ENCODE measurements at places on chromosomes 2 and 18. TPM values are rescaled to one million over a fixed set of nuclear protein-coding genes. Genes with fewer than 3 reads are reported as not detected.

GRCh38 chr18:73986711-73987110, 160.9 kb downstream of the FBXO15 start:
- no peak for DNase-seq

GRCh38 chr2:7773362-7774360, 856.4 kb downstream of the RNF144A start:
- peak; percentile 59 for DNase-seq

DNA sequence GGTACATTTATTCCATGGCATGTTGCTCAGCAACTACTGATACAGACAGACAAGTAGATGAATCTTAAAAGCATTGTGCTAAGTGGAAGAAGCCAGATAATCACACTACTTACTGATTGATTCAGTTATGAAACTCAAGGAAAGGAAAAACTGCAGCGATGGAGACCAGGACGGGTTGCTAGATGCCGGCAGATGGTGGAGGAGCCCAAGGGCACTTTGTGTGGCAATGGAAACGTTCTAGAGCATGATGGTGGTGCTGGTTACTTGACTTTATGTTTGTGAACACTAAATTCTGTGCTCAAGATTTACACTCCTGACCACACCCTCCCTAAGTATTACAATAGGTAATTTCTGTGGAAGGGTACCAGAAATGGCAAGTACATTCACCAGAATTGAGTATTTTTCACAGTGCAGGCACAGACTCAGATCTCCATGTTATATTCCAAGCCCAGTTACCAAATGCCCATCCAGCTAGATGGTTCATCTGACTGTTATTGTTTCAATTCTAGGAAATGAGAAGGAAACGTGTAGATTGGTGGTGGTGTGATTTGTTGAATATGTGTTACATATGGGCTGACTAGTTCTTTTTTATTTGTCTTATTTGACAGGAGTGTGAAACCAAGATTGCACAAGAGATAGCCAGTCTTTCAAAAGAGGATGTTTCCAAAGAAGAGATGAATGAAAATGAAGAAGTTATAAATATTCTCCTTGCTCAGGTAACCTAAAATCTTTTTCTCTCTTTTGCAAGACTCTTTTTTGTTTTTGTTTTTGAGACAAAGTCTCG, 55.1 kb downstream of the RALBP1 start:
- DNase-seq = no peak

DNA sequence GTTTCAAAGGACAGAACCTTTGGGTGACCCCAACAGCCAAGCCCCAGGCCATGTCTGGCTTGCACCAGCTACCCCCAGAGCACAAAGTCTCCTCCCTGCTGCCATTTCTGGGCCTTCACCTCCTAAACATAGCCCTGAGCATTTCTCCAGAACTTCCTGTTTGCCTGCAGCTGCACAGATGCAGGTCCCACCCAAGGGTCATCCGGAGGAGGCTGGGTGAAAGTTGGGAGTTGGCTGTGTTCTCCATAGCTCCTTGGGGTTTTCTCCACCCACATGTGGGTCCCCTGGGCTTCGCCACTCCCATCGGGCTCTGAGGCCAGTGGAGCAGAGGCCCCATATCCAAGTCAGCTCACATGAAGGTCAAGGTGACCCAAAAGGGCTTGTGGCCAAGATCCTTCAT, 4.3 kb downstream of the TNP1 start:
- no peak for DNase-seq

DNA sequence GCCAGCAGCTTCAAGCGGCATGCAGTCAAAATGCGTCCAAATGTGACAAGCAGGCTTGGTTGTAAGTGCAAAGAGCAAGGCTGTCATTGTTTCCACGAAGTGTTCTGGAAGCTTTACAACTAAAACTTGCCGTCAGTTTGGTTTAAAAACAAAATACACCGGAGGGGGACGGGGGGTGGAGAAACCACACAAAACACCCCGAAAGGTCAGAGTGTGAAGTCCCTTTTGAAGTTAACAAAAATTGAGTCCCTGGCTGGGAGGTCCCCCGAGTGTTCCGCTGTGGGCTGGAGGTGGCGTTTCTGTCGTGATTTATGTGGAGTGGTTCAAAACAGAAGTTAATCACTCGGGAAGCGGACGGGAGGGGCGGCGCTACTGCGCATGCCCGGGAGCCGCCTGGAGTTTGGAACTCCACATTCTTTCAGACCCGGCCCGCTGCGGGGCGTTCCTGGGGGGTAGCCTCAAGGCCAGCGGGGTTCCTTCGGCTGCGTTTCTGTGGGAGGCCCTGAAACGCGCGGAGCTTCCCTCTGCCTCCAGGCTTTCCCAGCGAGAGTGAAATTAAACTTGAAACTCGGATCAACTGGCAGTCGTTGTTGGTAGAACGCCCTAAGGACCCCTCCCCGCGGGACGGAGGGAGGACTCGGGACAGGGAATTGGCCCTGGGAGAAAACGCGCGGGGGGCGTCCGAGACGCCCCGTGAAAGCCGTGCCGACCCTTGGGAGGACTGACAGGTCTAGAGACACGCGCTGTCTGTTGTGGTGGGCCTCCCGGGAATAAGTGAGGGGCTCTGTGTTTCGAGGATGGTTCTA, 1.4 kb downstream of the TGIF1 start:
- DNase-seq = peak; percentile 89

GRCh38 chr2:224126440-224126839, 87.4 kb upstream of the SERPINE2 start:
- DNase-seq = no peak

GRCh38 chr2:231632559-231633142, 40.0 kb downstream of the TEX44 start:
- no peak for DNase-seq

DNA sequence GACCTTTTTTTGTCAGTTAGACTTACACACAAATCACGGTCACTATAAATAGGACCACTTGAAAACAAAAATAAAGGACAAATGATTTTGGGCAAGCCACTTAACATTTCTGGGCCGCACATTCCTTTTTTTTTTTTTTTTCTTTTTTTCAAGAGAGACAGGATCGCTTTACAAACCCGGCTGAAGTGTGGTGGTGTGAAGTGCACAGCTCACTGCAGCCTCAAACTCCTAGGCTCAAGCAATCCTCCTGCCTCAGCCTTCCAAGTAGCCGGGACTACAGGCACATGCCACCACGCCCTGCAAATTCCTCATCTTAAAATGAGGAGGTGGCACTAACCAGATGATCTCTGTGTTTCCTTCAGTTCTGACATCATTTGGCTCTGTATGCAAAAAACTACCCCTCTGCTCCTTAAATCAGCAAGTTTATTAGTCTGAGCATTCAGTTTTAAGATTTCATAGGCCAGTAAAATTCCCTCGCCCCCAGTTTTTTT, 28.3 kb upstream of the MRO start:
- DNase-seq = no peak

Gene STARD6
- not detected for total RNA-seq

Gene LYPD6
- 1.1 TPM for total RNA-seq

Gene BCL11A
- total RNA-seq = not detected

Gene HJURP
- total RNA-seq = 109 TPM

Gene ZBTB7C
- not detected for total RNA-seq

- DNase-seq = no peak
These were observed 160.1 kb downstream of the TWIST2 start for GRCh38 chr2:239008004-239008403.

Gene CD302
- 1.5 TPM for total RNA-seq

GRCh38 chr2:3899536-3900155, 196.3 kb downstream of the DCDC2C start:
- no peak for DNase-seq

- no peak for DNase-seq
These were observed 467 bp upstream of the WDR35 start for GRCh38 chr2:19990416-19990728.

- no peak for DNase-seq
These were observed 1272.5 kb upstream of the CDH2 start for GRCh38 chr18:29449424-29449823.

GRCh38 chr2:224722770-224723169, 6.6 kb upstream of the CCDC195 start:
- no peak for DNase-seq

Gene CTAGE1
- total RNA-seq = not detected

- peak; percentile 73 for DNase-seq
These were observed 35.5 kb upstream of the HAAO start for GRCh38 chr2:42827647-42828486.

DNA sequence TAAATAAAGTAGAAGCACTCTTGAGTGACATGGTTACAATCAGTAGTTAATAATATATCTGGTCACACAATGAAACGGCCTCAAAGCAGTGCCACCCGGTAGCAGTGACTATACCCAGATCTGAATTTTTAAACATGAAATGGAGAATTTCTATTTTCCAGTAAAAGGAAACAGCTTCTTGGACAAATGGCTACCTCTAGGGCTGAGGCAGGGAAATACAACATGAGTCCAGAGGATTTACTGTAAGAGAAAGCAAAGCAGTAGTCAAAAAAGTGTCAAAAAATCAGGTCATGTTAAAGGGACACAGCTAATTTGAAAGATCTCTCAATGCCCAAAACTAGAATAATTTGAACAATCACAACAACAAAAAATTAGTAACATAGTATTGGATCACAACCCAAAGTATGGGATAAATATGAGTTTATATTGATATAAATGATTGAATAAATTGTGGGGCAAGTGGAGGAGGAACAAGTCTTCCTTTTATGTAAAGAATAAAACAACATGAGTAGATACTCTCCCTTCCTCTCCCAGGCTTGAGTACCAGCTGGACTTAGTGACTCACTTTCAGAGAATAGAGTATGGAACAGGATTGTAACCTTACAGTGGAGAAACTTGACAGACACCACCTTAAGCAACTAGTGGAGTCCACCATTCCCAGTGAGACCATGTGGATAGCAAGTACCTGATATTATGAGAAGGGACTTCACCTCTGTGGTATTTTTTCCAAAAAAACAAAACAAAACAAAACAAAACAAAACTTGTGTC, 180.8 kb downstream of the MBD2 start:
- DNase-seq = no peak

GRCh38 chr2:24182507-24182906, 7.7 kb downstream of the FAM228A start:
- DNase-seq = no peak

DNA sequence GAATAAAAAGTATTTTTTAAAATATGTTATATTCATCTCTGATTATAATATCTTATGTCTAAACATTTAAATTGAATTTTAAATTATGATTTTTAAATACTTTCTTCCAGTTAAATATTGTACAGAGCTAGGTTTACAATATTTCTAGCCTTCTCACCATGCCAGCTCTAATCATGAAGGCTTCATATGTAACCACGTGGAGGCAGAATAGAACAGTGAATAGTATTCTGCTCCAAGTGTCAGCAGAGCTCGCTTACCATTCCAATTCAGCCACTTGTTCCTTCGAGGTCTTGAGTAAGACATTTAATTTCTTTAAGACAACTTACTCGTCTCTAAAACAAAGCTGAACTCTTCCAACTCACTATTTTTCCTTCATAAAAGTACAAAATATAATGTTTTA, 871.8 kb downstream of the SUCLG1 start:
- no peak for DNase-seq

DNA sequence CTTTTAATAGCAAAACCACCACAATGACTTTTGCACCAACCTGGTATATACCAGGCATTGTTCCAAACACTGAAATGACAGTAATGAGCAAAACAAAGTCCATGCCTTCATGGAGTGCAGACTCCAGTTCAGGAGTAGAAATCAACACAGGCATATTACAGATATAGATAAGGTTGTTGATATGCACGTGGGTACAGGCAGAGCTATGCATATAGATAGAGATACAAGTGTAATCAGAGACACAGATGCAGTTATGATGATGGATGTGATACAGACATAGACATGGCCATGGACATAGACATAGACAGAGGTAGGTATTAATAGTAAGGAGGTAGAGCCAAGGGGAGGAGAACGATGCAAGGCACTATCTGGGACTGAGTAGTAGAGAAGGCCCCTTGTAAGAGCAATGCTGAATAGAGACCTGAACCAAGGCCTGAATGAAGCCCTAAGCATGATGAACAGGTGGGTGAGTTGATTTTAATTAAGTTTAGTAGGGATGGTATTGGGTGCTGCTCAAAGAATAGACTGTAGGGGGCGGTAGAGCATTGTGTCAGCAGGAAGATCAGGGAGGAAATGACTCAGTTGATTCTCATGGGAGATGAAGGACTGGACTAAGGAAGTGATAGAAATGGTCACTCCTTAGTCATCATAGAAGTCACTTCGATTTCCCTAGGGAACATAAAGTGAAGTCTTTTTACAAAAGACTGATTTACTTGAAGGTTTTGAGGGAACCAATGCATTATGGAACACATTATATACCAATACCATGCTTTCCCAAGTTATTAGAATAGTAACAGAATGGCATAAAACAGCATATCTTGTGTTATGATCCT, 39.4 kb downstream of the CMPK2 start:
- DNase-seq = no peak

DNA sequence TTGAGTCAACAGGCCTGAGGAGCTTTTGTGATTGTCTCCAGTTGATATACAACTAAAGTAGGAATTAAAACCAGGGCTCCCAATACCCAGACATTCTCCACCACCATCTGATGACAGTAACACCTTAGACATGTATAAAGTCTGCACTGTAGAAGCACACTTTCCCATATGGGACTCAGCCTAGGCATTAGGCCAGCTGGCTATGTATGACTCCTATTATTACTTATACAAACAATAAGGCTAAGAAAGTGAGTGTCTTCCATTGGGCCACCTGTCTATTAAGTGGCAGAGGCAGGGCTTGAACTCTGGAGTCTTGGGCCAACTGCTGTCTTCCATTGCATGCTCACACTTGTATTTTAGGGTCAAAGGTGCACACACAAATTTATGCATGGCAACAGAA, 32.1 kb upstream of the COLEC12 start:
- no peak for DNase-seq

Gene SPP2
- total RNA-seq = not detected

- peak; percentile 35 for DNase-seq
These were observed 200.4 kb downstream of the MREG start for GRCh38 chr2:215812966-215813365.

Gene INHA
- 9.1 TPM for total RNA-seq

Gene RSAD2
- total RNA-seq = not detected

GRCh38 chr18:52678034-52678433, 338.0 kb downstream of the DCC start:
- no peak for DNase-seq

Gene PRKAG3
- not detected for total RNA-seq

Gene MEP1B
- total RNA-seq = not detected

DNA sequence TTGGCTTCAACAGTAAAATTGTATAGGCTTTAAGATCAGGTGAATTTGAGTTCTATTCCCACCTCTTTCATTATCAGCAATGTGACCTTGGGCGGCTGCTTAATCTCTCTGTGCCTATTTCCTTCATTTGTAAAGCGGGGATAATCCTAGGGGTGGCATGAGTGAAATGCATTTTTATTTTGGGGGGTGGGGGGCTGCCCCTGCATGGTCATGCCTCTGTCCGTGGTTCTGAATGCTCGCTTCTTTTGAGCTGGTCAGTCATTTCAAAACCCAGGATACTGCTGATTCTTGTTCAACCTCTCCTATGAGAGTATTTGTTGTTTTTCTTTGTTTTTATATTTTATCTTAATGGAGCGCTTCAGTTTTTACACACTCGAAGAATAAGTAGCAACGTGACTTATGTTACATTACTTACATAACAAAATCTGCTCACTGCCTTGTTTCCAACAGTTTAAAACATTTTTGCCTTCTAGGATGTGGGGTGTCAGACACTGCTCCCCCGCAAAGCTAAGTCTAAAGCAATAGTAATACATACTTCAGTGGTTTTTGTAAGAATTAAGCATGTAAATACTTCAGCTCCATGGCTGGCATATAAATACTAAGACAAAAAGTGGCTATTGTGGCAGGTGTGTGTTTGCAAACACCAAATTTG, 152.6 kb upstream of the PELI1 start:
- no peak for DNase-seq
